Amniotic epithelial cell (primary cell): ENCODE measurements at places on chromosomes 6 and 20.
A peak's percentile ranks its signal among the peaks of the same experiment; 100 is the strongest.

DNA sequence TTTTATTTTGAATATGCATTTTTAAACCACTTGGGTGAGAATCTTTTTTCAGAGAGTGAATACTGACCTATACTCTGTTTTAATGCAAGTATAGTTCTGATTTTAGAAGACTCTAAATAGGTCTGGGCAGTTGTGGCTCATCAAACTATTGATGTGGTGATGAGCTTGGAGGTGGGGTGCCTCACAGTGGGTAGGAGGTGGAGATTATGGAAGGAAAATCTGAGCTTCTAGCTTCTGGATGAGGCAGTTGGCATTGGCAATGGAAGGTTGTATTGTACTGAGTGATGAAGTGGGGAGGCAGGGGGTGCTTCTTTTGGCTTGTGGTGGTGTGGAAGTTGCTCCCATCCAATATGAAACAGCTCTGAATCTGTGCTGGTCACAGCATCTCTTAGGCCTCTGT lies 52.7 kb downstream of the VAPB start:
- no peak for DNase-seq

DNA sequence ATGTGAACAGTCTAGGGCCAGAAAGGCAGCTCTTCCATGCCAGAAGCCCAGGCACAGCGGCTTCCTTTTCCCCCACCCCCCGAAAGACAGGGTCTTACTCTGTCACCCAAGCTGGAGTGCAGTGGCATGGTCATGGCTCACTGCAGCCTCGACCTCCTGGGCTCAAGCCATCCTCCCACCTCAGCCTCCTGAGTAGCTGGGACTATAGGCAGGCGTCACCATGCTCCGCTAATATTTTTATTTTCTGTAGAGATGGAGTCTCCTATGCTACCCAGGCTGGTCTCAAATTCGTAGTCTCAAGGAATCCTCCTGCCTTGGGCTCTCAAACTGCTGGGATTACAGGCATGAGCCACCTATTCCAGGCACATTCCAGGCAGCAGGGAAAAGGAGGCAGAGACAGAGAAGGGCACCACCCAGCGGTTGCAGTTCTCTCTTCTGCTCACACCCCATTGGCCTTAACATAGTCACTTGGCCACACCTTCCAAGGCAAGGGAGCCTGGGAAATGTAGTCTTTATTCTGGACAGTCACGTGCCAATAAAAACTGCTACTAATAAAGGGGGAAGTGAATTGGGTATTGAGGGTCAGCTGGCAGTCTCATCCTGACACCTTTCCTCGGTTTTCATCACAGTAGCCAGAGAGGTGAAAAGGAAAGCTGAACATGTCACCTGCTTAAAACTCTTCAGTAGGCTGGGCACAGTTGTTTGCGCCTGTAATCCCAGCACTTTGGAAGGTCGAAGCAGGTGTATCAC lies 205.9 kb downstream of the ZMYND8 start:
- DNase-seq = peak; percentile 83

DNA sequence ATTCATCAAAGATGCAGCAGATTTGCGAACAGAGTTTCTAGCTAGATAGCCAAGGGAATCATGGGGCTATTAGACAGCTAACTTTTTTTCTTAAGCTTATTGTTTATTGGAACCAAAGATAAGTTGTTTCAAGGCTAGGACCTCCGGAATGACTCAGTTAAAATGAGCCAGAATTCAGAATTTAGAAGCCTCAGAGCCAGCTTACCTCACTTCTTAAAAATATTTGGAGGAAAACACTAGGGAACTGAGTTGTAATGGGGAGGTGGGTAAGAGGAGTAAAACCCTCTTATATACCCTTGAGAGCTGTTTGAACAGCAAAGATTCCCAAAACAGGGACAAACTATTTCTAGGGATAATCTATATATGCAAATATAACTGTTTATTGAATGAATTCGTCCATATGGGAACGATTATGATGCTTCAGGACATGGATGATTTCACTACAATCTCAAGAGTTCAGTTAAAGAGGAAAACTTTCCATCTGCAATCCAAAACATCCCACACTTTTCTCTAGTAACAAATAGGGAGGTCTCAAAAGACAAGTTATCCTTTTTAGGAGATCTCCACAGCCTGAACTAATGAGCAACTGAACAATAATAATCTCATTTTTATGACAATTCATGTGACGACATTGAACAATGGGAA lies 12.6 kb upstream of the CARMIL1 start:
- no peak for DNase-seq

DNA sequence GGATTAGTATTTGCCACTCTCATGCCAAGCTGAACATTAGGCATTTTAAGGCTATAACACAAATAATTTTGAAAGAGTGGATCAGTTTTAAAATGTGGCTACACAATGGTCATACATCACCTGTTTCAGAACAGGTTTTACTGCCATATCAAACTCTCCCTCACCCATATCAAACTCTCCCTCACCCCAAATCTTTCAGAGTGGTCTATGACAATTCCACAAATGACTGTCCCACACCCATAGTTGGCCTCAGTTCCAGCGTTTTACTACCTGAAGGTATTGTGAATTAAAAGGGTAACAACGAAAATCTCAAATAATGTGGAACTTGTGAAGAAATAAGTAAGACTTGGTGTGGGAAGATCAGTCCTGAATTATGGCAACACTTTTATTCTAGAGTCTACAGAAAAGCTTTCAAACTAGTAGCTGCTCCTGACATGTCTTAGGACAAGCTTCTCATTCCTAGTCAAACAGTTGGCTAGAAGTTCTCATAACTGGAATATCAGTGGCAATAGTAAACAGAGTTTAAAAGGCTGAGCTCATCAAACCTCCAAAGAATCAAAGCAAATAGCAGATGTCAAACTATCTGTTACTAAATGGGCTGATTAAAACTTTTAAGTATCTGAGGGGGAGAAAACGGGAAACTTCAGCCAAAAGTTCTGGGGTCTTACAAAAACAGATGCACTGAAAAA lies 52.4 kb downstream of the MAP3K7 start:
- no peak for DNase-seq

GRCh38 chr20:4153661-4154238 lies 138.4 kb upstream of the RNF24 start:
- no peak for DNase-seq

- DNase-seq = no peak
These were observed 195.2 kb upstream of the CDH4 start for GRCh38 chr20:61056627-61057442.

- DNase-seq = no peak
These were observed 17.9 kb downstream of the SLC2A12 start for GRCh38 chr6:134034478-134034877.

DNA sequence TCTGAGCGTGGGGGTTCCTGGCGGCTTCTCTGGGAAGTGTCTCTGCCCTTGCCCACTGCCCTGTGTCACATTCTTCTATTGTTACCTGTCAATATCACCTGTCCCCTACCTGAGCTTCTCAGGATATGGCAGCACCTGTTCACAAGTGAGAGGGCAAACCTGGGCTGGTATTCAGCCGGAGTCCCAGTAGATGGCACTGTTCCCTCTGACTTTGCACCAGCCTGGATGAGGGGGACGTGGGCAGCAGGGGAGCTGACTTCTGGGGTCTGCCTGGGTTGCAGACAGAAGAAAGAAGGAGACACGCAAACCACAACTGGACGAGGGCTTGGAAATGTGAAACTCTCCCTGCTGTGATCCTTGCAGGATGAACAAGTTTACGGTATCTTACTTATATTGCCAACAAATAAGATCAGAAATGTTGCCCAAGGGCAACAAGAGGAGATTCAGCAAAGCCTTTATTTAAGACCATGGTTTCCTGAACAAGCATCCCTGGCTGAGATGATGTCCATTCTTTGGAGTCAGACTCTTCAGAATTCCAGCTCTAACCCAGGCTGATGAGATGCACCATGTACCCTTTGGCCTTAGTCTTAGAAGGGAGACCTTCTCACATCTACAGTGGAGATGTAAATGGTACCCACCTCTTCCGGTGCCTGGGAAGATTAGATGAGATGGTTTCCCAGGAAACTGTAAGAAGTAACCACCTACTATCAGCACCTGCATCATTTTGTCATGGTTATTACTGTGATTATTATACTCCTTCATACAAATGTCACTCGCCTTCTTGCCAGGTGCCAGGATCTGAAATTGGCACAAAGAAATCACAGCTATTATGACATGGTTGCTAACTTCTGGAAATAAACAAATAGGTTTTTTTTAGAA lies 400.0 kb upstream of the CDH4 start:
- no peak for DNase-seq

GRCh38 chr20:35950093-35950492 lies 4.2 kb downstream of the SCAND1 start:
- DNase-seq = no peak

GRCh38 chr20:12093057-12093796 lies 175.5 kb downstream of the BTBD3 start:
- no peak for DNase-seq

DNA sequence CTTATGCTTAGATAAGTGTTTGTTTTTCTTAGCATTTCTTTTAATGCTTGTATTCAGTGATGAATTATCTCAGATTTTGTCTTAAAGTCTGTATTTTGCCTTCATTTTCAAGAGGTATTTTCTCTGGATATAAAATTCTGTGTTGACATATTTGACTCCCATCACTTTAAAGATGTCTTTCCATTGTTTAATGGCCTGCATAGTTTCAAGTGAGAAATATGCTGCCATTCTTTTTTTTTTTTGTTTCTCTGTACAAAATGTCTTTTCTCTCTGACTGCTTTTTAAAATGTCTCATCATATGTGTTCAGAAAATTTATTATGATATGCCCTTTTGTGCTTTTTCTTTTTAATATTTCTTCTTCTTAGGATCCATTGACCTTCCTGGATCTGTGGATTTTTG lies 578.0 kb upstream of the NOX3 start:
- DNase-seq = no peak

GRCh38 chr20:57030611-57031600 lies 235.5 kb downstream of the BMP7 start:
- peak; percentile 11 for DNase-seq

- no peak for DNase-seq
These were observed 9.3 kb downstream of the CDS2 start for GRCh38 chr20:5136096-5136495.

GRCh38 chr6:45513213-45513618 lies 135.5 kb upstream of the SUPT3H start:
- peak; percentile 94 for DNase-seq

- no peak for DNase-seq
These were observed 78.5 kb downstream of the TMEM242 start for GRCh38 chr6:157244780-157245179.

DNA sequence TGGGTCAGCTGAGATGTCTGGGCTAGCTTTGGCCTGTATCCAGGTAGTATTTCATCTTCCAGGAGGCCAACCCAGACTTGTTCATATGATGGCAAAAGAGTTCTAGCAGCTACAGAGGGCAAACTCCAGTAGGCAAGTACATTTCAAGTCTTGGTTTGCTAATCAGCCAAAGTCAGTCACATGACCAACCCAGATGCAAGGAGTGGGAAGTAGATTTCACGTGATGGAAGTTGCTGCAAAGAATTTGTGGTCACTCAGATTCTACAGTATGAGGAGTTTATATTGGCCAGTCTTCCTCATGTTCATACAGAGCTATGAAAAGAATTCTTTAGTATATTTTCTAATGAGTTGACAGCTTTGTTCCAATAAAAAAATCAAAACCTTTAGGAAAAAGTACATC lies 101.8 kb downstream of the PHACTR1 start:
- DNase-seq = no peak

DNA sequence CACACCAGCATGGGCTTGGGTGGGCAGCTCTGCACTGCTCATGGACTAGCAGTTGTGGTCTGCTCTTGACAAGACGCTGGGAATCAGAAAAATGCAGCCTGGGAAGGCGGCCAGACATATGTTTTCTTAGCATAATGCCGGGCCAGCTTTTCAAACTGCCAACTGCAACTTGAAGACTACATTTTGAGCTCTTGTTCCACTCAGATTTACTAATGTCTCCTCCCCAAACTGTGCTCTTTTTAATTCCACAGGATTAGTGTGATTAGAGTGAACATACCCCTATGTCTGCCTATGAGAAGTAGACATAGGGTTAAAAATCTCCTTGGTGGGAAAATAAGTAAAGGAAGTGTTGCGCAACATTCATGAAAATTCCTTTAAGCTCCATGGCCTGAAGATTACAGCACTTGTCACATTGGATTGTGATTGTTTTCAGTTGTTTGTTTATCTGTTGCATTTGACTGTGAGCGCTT lies 5.3 kb upstream of the FNDC1 start:
- DNase-seq = peak; percentile 44

DNA sequence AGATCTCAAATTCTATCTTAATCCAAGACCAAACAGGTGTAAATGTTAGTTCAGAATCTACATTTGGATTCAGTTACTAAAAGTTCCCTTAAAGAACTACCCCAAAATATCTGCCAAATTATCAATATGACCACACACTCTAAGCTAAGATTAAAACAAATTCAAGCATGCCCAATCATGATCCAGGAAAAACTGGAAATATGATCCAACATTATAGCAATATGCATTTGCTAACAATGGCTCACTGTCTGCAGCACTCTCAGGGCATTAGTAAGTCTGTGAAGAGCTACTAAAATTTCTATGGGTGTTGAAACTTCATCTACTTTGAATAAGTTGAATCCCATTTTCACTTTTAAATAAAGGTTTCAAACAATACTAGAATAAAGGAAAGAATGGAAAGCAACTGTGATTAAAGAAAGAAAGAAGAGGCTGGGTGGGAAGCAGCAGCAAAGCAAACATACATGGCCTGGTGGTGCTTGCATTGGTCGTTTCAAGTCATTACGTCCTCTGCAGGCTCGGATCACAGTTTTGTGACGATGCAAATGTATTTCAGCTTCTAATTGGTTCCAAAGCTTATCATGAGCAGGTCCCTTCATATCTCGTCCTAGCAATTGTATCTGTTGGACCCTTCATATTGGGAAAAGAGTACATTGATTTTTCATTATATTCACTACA lies 29.2 kb downstream of the GOPC start:
- DNase-seq = no peak

DNA sequence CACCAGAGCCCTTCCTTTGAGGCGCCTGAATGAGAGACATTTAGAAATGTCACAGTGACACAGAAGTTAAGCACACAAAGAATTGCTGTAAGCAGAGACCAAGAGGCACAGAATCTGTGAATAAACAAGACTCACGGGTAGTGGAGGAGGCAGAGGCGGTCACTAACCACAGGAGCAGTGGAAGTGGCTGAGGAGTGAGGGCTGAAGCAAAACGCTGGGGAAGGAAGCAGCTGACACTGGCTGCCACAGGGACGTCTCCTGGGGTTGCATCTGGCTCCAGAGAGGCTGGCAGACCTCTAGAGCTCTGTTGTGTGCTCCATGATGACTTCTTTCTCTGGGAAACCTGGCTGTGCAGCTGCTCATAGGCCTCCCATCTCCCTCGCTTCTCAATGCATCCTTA lies 65.0 kb upstream of the SLC2A12 start:
- DNase-seq = peak; percentile 61

DNA sequence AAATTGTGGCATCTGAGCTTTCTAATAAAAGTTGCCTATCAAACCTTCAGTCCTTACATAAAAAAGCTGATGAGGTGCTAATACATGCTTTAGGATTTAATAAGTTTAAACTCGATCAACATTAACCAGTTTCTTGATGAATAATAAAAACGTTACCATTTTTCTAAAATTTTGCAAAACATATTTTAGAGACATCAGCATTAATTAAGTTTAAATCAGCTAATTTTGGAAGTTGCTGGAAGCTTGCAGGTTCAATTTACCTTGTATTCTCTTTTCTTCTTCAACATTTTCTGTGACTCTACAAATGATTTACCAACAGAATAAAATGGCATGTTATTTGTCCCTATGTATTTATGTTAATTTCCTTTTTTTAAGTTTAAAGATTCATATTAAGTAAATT lies 365.3 kb upstream of the OPRM1 start:
- DNase-seq = no peak
